ENCODE measurements at places on chromosomes 5 and 9. TPM values are rescaled to one million over a fixed set of nuclear protein-coding genes. Genes with fewer than 3 reads are reported as not detected.

The CCL27 gene
- 0.23 TPM for total RNA-seq

The NR6A1 gene
- 0.82 TPM for total RNA-seq

The PCDHB4 gene
- total RNA-seq = not detected

The SLC46A2 gene
- total RNA-seq = not detected

The FOXD1 gene
- total RNA-seq = 0.23 TPM

The ACTBL2 gene
- total RNA-seq = not detected

The IL9 gene
- 47.9 TPM for total RNA-seq

The GPX8 gene
- not detected for total RNA-seq

DNA sequence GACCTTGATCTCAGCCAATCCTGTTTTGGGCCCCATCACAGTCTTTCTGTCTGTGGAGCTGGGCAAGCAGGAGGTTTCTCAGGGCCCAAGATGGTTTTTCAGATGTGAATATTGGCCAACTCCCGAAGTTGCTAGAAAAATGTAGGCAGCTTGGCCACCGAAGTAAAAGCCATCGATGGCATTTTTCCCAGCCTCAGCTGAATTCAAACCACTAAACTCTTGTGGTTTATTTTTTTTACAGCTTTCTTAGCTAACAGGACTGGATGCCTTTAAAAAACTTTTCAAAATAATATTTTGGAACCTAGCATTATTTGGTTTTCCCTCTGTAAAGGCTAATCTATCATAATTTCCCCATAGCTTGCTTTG is 102.5 kb upstream of the ERCC6L2 start:
- H3K36me3 ChIP-seq = no peaks in the 10 kb centered on the region
- H3K4me3 ChIP-seq = no peak overlapping the region
- peaks cover 25% of the 10 kb centered on the region for H3K27me3 ChIP-seq
- H3K4me1 ChIP-seq = peaks cover 6% of the 10 kb centered on the region
- no peak overlapping the region for H3K27ac ChIP-seq

- DNase-seq = no peak
- peaks cover 21% of the 10 kb centered on the region for H3K27me3 ChIP-seq
- no peak overlapping the region for H3K4me3 ChIP-seq
- H3K36me3 ChIP-seq = no peaks in the 10 kb centered on the region
- no peaks in the 10 kb centered on the region for H3K4me1 ChIP-seq
Observed at GRCh38 chr9:86997156-86997555, 49.9 kb upstream of the GAS1 start.

DNA sequence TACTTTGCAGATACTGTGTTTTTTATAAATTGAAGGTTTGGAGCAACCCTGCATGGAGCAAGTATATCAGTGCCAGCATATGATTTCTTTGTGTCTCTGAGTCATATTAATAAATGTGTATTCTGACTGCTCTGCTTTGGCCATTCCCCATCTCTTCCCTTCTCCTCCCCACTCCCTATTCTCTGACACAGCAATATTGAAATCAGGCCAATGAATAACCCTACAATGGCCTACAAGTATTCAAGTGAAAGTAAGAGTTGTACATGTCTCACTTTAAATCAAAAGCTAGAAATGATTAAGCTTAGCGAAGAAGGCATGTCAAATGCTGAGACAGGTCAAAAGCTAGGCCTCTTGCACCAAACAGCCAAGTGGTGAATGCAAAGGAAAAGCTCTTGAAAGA is 82.2 kb upstream of the TLX3 start:
- H3K4me1 ChIP-seq = no peaks in the 10 kb centered on the region
- no peak for DNase-seq
- peaks cover 4% of the 10 kb centered on the region for H3K27me3 ChIP-seq
- no peaks in the 10 kb centered on the region for H3K36me3 ChIP-seq
- no peak overlapping the region for H3K4me3 ChIP-seq

- no peak for DNase-seq
- no peak overlapping the region for H3K4me3 ChIP-seq
- no peaks in the 10 kb centered on the region for H3K4me1 ChIP-seq
- peaks cover 15% of the 10 kb centered on the region for H3K27me3 ChIP-seq
- H3K36me3 ChIP-seq = no peaks in the 10 kb centered on the region
- H3K27ac ChIP-seq = no peak overlapping the region
Observed at GRCh38 chr9:72894342-72894741, 58.5 kb downstream of the ALDH1A1 start.

GRCh38 chr5:119402081-119402480 is 46.3 kb downstream of the TNFAIP8 start:
- H3K36me3 ChIP-seq = peaks cover 17% of the 10 kb centered on the region
- peaks cover 65% of the 10 kb centered on the region for H3K4me1 ChIP-seq
- no peaks in the 10 kb centered on the region for H3K27me3 ChIP-seq

GRCh38 chr5:38831909-38832308 is 13.9 kb upstream of the OSMR start:
- DNase-seq = peak; percentile 29
- H3K36me3 ChIP-seq = no peaks in the 10 kb centered on the region
- H3K4me3 ChIP-seq = no peak overlapping the region
- H3K4me1 ChIP-seq = no peaks in the 10 kb centered on the region
- H3K27me3 ChIP-seq = peaks cover 17% of the 10 kb centered on the region

DNA sequence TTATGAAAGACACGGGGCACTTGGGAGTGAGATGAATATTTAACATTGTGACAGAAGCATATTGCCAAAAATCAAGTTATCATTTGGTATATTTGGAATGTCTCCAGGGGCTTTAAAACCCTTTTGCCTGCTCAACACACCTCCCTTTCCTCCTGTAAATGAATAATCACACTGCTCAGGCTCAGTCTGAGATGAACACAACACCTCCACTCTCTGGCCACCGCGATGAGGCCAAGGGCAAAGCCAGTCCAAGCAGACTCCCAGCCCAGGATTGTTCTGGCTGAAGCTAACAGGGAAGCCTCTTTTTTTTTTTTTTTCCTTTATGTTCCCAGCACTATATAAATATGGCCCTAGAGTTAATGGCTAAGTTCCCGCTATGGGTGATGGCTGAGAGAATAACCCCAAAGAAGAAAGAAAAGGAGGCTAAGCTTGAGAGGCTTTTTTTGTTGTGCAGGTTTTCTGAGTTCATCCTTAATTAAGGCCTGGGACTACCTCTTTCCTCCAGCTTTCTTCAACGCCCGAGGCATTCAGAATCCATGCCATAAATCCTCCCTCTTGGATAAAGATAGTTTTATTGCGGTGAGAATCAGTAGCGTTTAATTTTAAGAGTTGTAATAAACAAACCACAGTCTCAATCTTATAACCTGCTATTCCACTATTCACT is 10.5 kb upstream of the ERAP1 start:
- no peak overlapping the region for H3K27ac ChIP-seq
- no peak overlapping the region for H3K4me3 ChIP-seq
- no peaks in the 10 kb centered on the region for H3K36me3 ChIP-seq
- no peak for DNase-seq

DNA sequence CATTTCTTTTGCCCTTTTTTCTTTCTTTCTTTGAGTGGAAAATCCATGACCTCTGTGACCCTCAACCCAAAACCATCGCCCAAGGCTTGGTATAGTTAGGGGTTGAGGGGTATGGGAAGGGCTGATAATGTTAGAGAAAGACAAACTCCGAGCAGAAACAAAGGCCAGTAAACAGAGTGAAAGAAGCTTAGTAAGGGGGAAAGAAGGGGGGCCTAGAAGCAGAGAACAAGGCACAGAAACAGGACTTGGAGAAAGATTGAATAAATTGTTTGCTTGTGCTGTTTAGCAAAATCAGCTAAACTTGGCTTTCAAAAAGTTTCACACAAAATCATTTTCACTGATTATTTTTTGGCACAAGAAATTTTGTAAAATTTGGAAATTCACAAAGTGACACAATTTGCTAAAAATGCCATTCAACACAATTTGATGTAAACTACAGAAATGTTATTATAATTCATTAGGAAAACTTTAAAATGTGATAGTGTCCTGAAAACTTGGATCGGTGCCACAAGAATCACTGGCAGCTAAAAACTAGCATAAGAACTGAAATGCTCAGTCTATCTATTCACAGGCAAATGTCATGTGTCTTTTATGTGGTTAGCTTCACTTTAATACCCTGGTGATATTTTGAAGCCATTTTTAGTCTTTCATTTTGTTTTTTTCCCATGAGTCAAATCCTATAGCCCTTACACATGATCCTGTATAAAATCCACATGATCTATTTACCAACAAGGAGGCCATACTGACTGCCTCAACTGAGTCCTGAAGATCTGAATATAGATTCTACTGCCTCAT is 276.4 kb downstream of the NR2F1-AS1 start:
- peaks cover 7% of the 10 kb centered on the region for H3K27me3 ChIP-seq
- H3K4me3 ChIP-seq = no peak overlapping the region
- no peaks in the 10 kb centered on the region for H3K36me3 ChIP-seq
- no peaks in the 10 kb centered on the region for H3K4me1 ChIP-seq
- no peak overlapping the region for H3K27ac ChIP-seq

DNA sequence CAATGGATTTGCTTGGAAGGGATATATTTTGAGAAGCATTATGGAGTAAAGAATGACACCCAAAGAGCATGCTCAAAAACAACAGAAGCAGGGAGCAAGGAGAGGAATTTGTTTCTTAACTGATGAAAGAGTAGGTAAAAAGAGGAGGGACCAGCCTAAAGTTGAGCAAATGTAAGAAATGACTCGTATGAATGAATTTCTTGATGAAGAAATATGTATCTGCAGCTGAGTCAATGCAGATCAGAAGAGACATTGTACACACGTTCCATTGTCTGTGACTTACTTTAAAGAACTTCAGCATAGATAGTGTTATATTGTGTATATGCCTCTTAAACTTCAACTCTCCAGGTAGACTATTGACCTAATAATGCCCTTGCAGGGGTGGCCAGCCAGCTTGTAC is 112.7 kb upstream of the NREP start:
- no peak overlapping the region for H3K27ac ChIP-seq
- peaks cover 3% of the 10 kb centered on the region for H3K27me3 ChIP-seq
- no peak for DNase-seq
- H3K36me3 ChIP-seq = no peaks in the 10 kb centered on the region
- H3K4me3 ChIP-seq = no peak overlapping the region

- no peak overlapping the region for H3K4me3 ChIP-seq
- H3K36me3 ChIP-seq = peaks cover 3% of the 10 kb centered on the region
Observed at GRCh38 chr5:58455066-58455465, 4.8 kb downstream of the PLK2 start.

- DNase-seq = peak; percentile 73
- H3K27me3 ChIP-seq = peaks cover 15% of the 10 kb centered on the region
- peak overlapping the region; percentile 82 for H3K4me3 ChIP-seq
- peak overlapping the region; percentile 72 for H3K27ac ChIP-seq
Observed at GRCh38 chr9:27528886-27529315, 713 bp downstream of the MOB3B start.

- peaks cover 21% of the 10 kb centered on the region for H3K4me1 ChIP-seq
- H3K36me3 ChIP-seq = no peaks in the 10 kb centered on the region
- peaks cover 23% of the 10 kb centered on the region for H3K27me3 ChIP-seq
- H3K27ac ChIP-seq = peak overlapping the region; percentile 33
- peak overlapping the region; percentile 75 for H3K4me3 ChIP-seq
- DNase-seq = peak; percentile 78
Observed at GRCh38 chr9:111597852-111598732, 1.4 kb downstream of the PTGR1 start.

GRCh38 chr5:116271446-116272025 is 186.7 kb downstream of the COMMD10 start:
- H3K27me3 ChIP-seq = no peaks in the 10 kb centered on the region
- H3K27ac ChIP-seq = no peak overlapping the region
- peaks cover 16% of the 10 kb centered on the region for H3K36me3 ChIP-seq
- DNase-seq = no peak

DNA sequence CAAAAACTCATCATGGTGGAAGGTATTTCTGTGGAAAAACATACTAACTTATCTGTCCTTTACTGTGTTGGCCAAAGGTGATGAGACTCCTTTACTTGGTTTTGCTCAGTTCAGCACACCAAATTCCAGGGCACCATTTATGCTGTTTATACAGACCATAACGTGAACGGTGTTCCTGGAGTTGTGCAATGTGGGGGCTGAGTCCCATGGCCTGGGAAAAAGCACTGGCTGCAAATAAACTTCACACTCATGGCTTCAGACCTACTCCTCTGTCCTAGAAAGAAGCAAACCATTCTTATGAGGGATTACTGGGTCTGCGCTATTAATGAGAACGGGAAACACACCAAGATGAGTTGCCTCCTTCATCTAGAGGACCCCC is 10.4 kb downstream of the FREM1 start:
- H3K4me1 ChIP-seq = no peaks in the 10 kb centered on the region
- H3K4me3 ChIP-seq = no peak overlapping the region
- H3K27me3 ChIP-seq = peaks cover 3% of the 10 kb centered on the region

GRCh38 chr9:72681283-72681630 is 159.8 kb downstream of the TMC1 start:
- H3K4me1 ChIP-seq = no peaks in the 10 kb centered on the region
- no peaks in the 10 kb centered on the region for H3K36me3 ChIP-seq
- H3K27ac ChIP-seq = no peak overlapping the region
- no peak for DNase-seq
- H3K4me3 ChIP-seq = no peak overlapping the region

DNA sequence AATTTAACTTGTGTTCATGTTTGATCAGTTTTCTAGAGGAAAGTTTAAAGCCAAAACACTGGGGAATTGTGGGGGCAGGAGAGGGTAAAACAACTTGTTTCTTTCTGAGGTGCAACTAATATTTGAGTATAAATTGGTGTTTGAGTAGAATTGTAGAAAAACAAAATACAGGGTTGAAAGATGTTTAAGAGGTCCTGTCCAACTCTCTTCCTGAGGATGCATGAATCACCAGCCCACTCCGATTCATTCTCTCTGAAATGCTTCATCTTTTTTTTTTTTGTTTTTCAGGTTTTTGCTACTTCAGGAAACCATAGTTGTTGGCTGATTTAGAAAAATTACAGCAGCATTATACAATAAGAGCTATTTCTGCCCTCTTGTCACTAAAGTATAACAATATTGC is 42.4 kb upstream of the TMC1 start:
- no peaks in the 10 kb centered on the region for H3K36me3 ChIP-seq
- no peaks in the 10 kb centered on the region for H3K27me3 ChIP-seq
- H3K4me1 ChIP-seq = peaks cover 36% of the 10 kb centered on the region
- no peak overlapping the region for H3K4me3 ChIP-seq

DNA sequence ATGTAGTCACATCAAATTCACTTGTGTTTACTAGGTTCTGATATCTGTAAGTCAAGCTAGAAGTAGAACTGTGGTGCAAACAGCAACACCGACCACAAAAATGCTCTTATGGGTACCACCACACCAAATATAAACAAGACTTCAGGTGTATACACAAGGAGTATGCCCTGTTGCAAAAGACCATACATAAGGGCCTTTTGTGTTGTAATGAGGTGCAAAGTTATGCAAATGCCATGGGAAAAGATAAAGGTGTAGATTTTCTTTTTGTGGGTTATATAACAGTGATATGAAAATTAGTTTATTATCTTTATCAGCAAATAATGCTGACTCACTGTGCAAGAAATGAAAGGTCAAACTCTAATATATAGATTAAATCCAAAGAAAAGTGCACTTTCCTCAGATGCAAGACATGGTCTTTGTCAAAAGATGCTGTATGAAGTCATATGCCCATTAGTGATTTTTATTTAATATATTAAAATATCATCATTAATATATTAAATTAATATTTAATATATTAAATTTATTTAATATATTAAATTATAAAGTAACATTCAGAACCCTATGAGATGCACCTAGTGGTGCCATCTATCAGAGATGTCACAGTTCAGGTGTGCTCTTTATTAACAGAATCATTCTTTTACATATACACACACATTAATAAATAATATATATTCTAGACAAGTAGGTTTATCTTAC is 26.7 kb upstream of the ALDH1A1 start:
- H3K4me3 ChIP-seq = no peak overlapping the region
- DNase-seq = no peak
- H3K4me1 ChIP-seq = no peaks in the 10 kb centered on the region
- H3K27me3 ChIP-seq = peaks cover 3% of the 10 kb centered on the region
